ENCODE measurements at places on chromosomes 7 and 10.
A peak's percentile ranks its signal among the peaks of the same experiment; 100 is the strongest.

DNA sequence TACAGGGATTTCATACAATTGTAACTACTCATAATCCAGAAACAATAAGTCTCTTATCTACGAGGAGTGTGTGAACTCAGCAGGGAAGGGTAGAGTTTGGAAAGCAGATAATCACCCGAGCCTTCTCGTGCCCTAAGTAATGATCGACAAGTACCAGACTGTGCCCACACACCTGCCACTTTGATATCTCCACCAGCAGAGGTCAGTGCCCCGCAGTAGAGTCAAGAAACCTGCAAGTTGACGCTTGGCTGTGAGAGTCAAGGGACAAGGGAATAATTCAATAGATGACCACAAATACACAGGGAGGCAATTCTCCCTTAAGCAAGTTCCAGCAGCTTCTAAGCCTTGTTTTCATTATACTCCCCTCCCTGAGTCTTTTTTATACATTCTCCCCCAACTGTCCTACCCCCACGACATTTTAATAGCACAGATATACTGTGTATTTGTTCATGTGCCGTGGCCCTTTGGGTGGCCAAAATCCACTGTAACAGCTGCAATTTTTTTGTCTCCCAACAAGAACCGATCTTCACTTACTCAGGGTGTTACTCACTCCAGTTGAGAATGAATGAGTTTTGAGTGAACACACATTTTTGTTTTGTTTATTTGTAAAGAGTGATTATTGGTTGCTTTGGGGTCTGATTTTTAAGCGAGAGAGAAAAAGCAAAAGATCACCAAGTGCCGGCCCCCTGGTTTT is 106.9 kb upstream of the RHEB start:
- DNase-seq: peak; percentile 41

DNA sequence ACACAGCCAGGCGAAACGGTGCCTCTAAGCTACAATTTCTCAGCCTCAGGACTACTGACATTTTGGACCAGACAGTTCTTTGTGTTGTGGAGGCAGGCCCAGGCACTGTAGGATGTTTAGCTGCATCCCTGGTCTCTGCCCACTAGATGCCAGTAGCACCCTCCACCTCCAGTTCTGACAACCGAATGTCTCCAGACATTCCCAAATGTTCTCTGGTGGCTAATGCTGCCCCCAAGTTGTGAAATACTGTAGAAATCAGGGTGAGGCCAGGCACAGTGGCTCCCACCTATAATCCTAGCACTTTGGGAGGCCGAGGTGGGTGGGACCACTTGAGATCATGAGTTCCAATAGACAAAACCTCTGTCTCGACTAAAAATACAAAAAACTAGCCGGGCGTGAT is 18.2 kb downstream of the HNRNPF start:
- peak; percentile 70 for DNase-seq

- DNase-seq: no peak
Measured at GRCh38 chr10:128779416-128779815, 653.2 kb upstream of the MKI67 start.

DNA sequence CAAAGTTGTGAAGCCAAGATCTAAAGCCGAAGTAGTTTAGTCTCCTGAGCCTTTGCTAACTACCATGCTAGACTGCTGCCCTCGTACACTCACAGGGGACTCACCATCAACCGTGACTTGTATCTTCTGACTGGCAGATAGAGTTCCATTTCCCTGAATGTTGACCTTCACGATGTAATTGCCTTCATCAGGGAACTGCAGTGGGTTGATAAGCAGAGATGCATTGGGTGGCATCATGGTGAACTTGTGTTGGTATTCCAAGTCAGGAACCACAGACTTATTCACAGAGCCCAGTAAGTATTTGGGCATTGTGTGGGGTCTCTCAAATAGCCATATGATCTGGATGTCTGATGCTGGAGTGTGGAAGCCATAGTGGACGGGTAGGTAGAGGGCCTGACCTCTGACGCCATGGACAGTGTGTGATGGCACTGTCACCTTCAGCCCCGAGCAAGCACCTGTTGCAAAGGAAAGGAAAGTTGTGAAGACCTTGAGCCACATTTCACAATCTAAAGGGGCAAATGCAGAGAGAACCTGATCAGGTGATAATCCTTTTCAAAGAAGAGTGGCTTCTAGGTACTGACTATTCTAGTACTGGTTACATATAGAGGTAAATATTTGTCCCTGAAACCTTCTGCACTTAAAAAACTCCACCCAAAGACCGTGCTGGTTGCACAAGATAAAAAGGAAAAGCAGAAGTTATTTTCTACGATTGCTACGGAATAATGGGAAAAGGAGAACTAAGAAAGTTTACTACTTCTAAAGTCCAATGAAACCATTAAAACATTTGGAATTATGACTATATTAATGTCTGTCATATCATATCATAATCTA is 7.1 kb downstream of the HEPACAM2 start:
- no peak for DNase-seq

GRCh38 chr7:29080803-29081202 is 65.5 kb downstream of the CPVL start:
- no peak for DNase-seq

DNA sequence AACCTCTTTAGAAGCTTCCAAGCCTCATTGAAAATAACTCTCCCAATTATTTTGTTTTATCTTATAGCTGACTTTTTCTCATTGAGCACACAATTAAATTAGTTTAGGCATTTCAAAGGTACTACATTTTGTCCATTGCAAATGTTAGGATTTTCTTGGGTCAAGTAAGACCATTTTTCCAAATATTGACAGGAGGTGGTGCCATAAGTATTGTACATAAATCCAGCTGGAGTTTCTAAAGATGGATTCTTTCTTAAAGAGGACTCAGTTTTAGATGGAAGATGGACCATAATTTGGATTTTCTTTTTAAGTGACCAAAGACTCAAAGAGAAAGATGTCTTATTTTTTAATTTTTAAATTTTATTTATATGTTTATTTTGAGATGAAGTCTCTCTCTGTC is 12.3 kb upstream of the OPN4 start:
- no peak for DNase-seq

DNA sequence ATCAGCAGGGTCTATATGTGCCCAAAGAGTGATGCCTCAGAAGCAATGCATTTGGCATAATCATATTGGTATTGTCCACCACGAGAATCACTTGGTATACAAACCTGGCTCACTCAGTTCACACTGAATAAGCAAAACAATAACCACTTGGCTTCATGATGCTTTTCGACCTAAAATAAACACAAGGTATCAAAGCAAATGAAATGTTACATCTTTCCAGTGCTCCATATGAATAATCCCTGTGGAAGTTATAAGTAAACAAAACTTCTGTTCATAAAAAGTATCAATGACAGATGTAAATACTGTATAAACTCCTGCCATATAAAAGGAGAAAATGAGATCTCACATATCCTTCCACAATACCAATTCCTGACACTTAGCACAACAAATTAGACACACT is 29.8 kb upstream of the EBLN1 start:
- no peak for DNase-seq

GRCh38 chr7:42831718-42832522 is 80.0 kb downstream of the C7orf25 start:
- peak; percentile 40 for DNase-seq

- no peak for DNase-seq
Measured at GRCh38 chr7:71193099-71193810, 61.3 kb downstream of the GALNT17 start.

DNA sequence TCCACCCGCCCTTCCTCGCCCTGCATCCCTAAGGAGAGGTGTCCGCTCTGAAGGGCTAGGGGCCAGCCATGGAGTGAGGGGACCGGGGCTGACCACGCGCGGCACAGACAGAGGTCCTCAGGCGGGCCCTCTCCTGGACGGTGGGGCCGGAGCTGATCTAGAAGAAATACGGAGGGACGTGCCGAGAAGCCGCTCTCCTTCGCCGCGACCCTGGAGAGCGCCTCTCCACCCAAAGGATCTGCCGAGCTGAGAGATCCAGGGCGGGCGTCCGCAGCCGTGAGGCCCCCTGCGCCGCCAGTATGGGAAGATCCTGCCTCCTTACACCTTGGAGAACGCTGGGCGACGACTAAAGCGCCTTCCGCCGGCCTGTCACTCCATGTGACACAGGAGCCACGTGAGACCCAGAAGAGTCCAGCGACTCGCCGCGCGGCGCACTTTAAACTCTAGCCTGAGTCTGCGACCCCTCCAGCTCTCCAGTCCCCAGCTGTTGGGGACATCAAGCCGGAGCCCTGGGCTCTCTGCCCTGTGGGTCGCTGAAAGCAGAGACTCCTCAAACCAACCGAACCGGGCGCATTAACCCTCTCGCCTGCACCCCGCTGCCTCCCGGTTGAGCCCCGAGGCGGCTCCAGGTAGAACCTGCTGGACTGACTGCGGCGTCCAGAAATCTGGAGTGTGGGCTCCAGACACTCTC is 1.5 kb upstream of the SFMBT2 start:
- DNase-seq: peak; percentile 33

- DNase-seq: no peak
Measured at GRCh38 chr10:33680036-33680435, 345.6 kb upstream of the NRP1 start.

DNA sequence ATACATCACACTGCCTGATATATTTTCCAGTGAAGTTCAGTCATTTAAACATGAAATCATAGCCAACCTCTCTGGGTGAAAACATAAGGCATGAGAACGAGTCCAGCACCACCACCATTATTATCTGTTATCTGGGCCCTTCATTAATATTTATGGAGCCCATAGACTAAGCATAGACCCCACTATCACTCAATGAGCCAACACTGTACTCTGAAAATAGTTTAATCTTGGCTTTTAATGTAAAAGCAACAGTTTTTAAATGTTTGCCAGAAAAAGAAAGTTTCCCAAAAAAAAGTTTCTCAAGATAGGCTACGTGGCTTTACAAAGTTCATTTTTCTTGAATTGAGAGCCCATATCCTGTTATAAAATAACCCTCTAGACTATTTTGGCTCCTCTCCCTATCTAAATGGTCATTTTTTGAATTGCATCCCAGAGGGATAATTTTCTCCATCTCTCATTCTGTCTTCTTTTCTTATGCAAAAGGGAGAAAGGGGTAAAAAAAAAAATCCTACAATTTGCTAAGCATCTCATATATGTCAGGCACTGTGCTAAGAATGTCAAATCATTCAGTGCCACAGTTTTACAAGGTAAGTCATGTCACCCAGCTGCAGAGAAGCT is 66.1 kb downstream of the FZD1 start:
- DNase-seq: no peak

- peak; percentile 89 for DNase-seq
Measured at GRCh38 chr7:131225619-131226513, 101.8 kb upstream of the MKLN1 start.

GRCh38 chr10:7488418-7488829 is 77.6 kb upstream of the SFMBT2 start:
- DNase-seq: peak; percentile 78

- DNase-seq: peak; percentile 83
Measured at GRCh38 chr10:62735464-62736167, 68.9 kb upstream of the ADO start.

GRCh38 chr7:26326211-26326610 is 34.5 kb downstream of the SNX10 start:
- DNase-seq: no peak

- DNase-seq: peak; percentile 32
Measured at GRCh38 chr7:139994356-139994755, 68.4 kb downstream of the PARP12 start.

DNA sequence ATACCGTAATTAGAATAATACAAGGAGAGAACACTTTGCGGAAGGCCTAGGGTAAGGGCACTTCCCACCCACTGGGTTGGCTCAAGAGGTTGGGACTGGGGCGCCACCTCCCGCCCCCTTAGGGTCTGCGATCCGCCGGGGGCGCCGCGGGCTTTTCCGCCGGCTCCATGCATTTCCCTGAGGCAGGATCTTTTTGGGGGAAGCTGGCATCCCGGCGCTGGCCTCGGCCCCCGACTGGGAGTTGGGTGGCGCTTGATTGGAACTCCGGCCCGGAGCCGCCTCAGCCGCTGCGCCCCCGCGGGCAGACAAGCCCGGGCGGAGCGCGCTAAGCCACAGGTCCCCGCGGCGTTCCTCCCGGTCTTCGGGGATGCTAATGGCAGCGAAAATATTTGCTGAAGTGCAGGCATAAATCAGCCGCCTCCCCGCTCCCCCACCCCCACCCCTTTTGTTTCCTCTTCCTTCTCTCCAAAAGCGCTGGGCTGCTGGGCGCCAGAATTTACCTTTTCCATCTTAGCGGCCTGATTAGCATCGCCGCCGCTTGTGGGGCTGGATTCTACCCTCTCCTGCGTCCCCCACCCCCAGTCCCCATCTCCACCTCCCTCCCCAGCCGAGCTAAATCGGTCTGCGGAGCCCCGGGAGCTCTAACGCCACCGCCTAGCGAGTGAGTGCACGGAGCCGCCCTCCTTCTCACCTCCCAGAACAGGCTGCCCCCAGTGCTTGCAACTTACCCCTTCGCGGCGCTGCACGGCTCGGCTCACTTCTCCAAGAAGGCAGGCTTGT is 5.1 kb downstream of the UNC5B start:
- DNase-seq: peak; percentile 58

DNA sequence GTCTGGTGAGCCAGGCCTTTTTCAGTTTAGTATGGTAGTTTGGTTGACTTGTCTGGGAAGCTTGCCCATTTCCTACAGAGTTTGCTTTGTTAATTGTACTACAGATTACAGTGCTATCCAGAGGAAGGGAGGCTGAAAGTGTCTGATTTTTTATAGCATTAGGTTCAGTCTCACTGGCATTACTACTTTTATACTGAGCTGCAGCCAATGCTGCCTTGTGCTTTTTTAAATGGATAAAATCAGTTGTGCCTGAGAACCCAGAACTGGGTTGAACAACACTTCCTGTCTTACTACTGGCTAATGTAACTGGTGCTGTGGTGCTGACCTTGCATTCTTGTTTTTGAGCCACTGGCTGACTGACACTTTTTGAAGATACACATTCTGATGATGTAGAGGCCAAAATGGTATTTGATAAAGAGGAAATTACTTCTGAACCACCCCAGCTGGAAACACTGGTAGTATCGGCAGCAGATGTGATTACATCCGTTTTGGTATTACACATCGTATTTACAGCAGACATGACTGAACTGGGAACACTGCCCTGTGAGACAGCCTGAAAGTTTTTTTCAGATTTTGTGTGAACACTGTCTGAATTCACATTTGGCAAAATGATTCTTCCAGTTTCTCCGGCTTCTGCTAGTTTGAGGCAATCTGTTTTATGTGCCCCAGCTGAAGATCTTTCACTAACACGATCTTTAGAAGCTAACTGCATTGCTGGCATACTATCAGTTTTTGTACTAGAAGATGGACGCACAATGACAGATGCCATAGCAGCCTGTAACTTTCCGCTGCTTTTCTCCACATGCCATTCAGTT is 74.1 kb downstream of the NRBF2 start:
- peak; percentile 47 for DNase-seq

DNA sequence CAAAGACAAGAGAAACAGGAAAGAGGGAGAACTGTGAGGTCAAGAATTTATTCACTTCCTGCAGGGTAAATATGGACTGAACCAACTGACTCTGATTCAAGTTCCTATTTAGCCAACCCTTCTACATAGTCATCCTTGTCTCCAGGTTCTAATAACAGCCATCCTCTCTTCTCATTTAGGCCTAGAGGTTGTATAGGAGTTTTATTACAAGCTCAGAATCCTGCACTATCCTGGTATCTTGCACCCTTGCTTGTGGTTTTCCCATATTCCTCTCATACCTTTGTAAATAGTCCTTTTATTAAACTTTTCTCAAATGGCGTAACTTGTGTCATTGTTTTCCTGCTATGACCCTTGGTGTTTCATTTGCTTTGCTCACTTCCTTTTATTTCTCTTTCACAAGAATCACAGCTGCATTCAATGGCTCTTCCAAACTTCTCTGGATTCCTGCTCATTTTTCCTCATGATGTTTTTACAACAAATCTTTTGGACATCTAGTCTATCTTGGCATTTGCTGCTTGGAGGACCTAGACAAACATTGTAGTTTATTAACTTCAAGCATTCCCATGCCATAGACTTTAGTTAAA is 12.4 kb upstream of the OR2A5 start:
- no peak for DNase-seq

GRCh38 chr7:149282331-149282655 is 20.3 kb downstream of the ZNF783 start:
- DNase-seq: no peak

All from mesenchymal stem cell (in vitro differentiated cells and primary cell).